Ascending aorta (tissue), 2 donors: ENCODE measurements at places on chromosomes 2 and 18. TPM values are rescaled to one million over a fixed set of nuclear protein-coding genes. Genes with fewer than 3 reads are reported as not detected.

LTBP1 gene
- total RNA-seq: 295 TPM

FZD7 gene
- total RNA-seq: 32.5 TPM

SRD5A2 gene
- not detected for total RNA-seq

- DNase-seq: no peak
- H3K36me3 ChIP-seq: no peaks in the 10 kb centered on the region
- no peak overlapping the region for H3K27ac ChIP-seq
- H3K27me3 ChIP-seq: no peaks in the 10 kb centered on the region
- no peaks in the 10 kb centered on the region for H3K4me1 ChIP-seq
Measured at GRCh38 chr2:25592766-25593292, 80.5 kb downstream of the DTNB start.

- no peaks in the 10 kb centered on the region for H3K27me3 ChIP-seq
- DNase-seq: no peak
- no peak overlapping the region for H3K27ac ChIP-seq
Measured at GRCh38 chr2:11631462-11631861, 38.5 kb downstream of the NTSR2 start.

DNA sequence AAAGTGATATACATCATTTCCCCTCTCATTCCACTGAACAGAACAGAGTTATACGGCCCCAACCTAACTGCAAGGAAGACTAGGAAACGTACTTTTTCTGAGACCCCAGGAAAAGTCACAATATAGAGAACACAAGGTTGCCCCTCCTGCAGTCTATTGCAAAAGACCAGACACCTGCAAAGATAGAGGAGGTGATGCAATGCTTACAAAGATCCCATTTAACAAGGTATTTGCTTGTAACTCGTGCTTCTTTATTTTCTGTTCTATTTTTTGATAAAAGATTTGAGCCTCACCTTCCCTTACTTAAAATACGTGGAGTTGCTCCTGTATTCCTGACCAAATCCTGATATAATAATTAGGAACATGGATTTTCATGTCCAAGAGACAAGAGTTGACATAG lies 793.0 kb upstream of the ID2 start:
- H3K4me1 ChIP-seq: no peaks in the 10 kb centered on the region
- H3K27me3 ChIP-seq: no peaks in the 10 kb centered on the region
- H3K4me3 ChIP-seq: no peak overlapping the region
- H3K27ac ChIP-seq: no peak overlapping the region
- DNase-seq: no peak

GRCh38 chr2:191218292-191218898 lies 26.8 kb upstream of the MYO1B start:
- DNase-seq: no peak
- no peaks in the 10 kb centered on the region for H3K36me3 ChIP-seq
- no peak overlapping the region for H3K27ac ChIP-seq

DNA sequence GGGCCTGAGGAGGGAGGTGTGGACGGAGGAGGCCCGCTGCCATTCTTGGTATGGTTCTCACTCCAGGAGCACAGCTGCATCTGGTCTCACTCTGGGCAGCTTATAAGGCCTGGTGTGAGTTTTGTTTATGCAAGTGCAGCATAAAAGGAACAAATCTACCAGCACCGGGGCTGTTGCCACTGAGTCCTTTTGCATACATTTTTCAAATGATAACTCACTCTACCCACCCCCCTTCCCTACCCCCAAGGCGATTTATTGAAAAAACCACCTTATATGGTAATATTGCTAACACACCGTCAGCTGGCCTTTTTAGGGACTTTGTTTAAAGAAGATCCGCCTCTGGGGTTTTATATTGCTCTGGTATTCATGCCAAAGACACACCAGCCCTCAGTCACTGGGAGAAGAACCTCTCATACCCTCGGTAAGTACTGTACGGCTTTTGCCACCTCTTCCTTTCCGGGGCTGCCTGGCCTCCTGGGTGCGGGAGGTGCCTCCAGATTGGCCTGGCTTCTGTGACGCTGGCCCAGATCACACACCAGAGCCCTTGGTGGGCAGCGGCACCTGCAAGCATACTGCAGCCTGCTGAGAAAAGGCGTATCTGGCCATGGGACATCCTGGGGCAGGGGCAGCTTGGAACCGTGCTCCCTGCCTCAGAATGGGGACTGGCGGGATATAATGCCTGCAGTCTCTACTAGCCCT lies at the start of gene ACTG2:
Gene ACTG2 (plus strand): TSS at position 378 of the 699 bp plus-strand sequence. CDS start 8,304 bp downstream, outside the sequence.
- H3K36me3 ChIP-seq: no peaks in the 10 kb centered on the region
- no peaks in the 10 kb centered on the region for H3K27me3 ChIP-seq
- DNase-seq: peak; percentile 84
